Astrocyte (in vitro differentiated cells and primary cell): ENCODE measurements at places on chromosomes 11 and 22. TPM values are rescaled to one million over a fixed set of nuclear protein-coding genes. Genes with fewer than 3 reads are reported as not detected.

Gene LINC01488
- total RNA-seq = not detected in 2 replicates

Gene OR2AG2
- 0.07 and 0.27 TPM in 2 replicates for total RNA-seq

Gene ANKK1
- 0.19 TPM in 1 of 2 replicates, not detected in the other for total RNA-seq

Gene IRAG1
- total RNA-seq = 3.7 and 5.4 TPM in 2 replicates

- H3K4me1 ChIP-seq = peaks cover 22% of the 10 kb centered on the region
- H3K27me3 ChIP-seq = peaks cover 40% of the 10 kb centered on the region
- no peak for DNase-seq
- H3K27ac ChIP-seq = no peak overlapping the region
- H3K36me3 ChIP-seq = no peaks in the 10 kb centered on the region
These were observed 10.4 kb upstream of the TUB start for GRCh38 chr11:8070417-8071115.

GRCh38 chr22:48567213-48567975, 1260.3 kb downstream of the BRD1 start:
- no peaks in the 10 kb centered on the region for H3K27me3 ChIP-seq
- DNase-seq = no peak
- no peak overlapping the region for H3K27ac ChIP-seq
- H3K4me3 ChIP-seq = no peak overlapping the region

- DNase-seq = no peak
- no peaks in the 10 kb centered on the region for H3K36me3 ChIP-seq
- H3K27me3 ChIP-seq = peaks cover 11% of the 10 kb centered on the region
- H3K4me3 ChIP-seq = no peak overlapping the region
- H3K4me1 ChIP-seq = no peaks in the 10 kb centered on the region
These were observed 9.9 kb upstream of the MRPL11 start for GRCh38 chr11:66448523-66448922.

DNA sequence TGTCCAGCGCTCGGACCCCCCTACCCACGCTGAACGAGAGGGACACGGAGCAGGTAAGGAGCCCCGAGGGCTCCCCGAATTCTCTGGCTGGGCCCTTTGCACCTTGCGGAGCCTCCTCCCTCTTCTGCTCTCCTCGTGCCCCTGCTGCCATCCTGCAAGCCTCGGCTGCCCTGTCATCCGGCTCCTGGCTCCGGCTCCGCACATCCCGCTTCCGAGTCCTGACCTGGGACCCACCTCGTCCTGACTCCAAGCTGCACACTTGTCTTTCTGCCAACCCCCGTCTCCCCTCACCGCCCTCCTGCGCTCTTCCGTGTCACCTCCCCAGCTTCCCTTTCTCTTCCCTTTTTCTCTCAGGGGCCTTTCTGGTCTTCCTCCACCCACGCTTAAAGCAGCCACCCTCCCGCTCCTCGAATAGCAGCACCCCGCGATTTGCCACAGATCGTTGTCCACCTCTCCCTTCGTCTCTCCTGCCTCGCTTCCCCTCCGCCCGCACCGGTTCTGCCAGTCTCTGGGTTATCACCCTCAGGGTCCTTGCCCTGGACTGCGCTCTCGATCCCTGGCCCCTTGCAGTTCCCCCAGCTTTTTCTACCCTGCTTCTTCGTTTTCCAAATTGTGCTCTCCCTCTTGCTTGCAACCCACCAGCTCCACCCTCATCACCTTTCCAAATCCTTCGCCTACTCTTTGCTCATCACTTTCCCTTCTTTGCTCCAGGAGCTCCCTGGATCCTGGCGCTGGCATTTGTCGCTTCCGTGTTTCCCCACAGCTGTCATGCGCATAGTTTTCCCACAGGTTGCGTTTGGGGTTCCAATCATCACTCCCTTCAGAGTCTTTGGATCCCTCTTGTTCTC, 822 bp downstream of the MARK2 start:
- H3K27me3 ChIP-seq = no peaks in the 10 kb centered on the region
- peak overlapping the region; percentile 55 for H3K27ac ChIP-seq
- peaks cover 31% of the 10 kb centered on the region for H3K4me1 ChIP-seq
